Purkinje cell (primary cell): ENCODE measurements at places on chromosomes 7 and 10. TPM values are rescaled to one million over a fixed set of nuclear protein-coding genes. Genes with fewer than 3 reads are reported as not detected.

Gene ADAP1
- polyA plus RNA-seq: 0.48 and 0.52 TPM in 2 replicates

Gene STK31
- polyA plus RNA-seq: not detected in 2 replicates

Gene TBATA
- not detected in 2 replicates for polyA plus RNA-seq

Gene FFAR4
- not detected in 2 replicates for polyA plus RNA-seq

Gene SPDYE2B
- 0.35 TPM in 1 of 2 replicates, not detected in the other for polyA plus RNA-seq

Gene CDHR1
- 0.20 and 0.85 TPM in 2 replicates for polyA plus RNA-seq

Gene AKAP9
- polyA plus RNA-seq: 170 and 212 TPM in 2 replicates

Gene SOSTDC1
- polyA plus RNA-seq: 61.0 and 90.2 TPM in 2 replicates

Gene VWC2
- polyA plus RNA-seq: 0.50 and 0.67 TPM in 2 replicates

Gene GIMAP1
- polyA plus RNA-seq: not detected in 2 replicates

Gene TEX47
- polyA plus RNA-seq: 2.6 TPM in 1 of 2 replicates, not detected in the other
